Stimulated activated CD4-positive, alpha-beta T cell treated with anti-CD3 and anti-CD28 coated beads, TNF-alpha, amount 100 ng/mL, for 1 hour (primary cell): ENCODE measurements at places on chromosomes 2 and 18.

DNA sequence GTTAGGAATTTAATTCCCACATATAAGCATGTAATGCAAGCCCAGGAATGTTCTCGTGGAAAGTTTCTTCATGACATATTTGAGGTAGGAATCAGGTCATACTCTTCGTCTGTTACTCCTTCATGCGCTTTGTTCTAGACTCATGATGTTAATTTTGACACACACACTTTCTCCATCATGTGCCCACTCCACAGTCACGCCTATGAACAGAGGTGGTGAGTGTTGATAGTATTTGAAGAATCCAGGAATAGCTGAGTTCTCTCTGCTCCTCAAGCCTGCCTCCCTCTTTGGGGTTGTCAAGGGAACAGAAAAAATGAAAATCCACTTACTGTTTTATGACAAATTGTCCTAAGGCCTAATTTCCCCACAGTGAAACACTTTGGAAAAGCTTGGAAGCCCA, 117.3 kb upstream of the SERPINE2 start:
- DNase-seq: no peak

DNA sequence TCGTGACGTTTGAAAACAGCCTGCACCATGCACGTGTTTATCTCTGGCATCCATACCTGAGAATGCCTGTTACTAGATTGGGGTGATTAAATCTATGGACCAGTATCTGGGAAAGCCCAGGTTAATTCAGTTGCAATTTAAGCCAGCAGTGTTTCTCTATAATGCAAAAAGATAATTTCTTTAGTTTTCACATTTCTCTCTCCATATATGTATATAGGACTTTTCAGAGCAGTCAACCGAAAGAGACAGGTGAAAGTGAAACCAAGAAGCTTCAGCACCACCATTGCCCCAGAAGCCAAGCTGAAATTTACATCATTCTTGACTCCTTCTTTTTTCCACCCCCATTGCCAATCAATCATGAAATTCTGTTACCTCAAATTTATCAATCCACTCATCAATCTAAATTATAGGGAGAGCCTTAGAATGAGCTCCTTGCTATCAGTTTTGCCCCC, 2.7 kb upstream of the LRP2 start:
- DNase-seq: no peak

DNA sequence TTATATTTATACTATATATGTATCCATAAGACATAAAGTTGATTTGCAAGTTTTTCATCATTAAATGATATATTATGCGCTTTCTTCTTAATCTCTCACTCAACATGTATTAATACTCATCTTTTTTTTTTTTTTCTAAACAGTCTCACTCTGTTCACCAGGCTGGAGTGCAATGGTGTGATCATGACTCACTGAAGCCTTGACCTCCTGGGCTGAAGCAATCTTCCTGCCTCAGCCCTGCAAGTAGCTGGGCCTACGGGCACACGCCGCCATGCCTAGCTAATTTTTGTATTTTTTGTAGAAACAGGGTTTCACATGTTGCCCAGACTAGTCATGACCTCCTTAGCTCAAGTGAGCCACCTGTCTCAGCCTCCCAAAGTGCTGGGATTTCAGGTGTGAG, 51.4 kb upstream of the MAP4K3 start:
- no peak for DNase-seq

GRCh38 chr18:31603315-31603714, 11.6 kb downstream of the TTR start:
- no peak for DNase-seq

- no peak for DNase-seq
Measured at GRCh38 chr2:186757009-186757408, 63.1 kb downstream of the FAM171B start.

DNA sequence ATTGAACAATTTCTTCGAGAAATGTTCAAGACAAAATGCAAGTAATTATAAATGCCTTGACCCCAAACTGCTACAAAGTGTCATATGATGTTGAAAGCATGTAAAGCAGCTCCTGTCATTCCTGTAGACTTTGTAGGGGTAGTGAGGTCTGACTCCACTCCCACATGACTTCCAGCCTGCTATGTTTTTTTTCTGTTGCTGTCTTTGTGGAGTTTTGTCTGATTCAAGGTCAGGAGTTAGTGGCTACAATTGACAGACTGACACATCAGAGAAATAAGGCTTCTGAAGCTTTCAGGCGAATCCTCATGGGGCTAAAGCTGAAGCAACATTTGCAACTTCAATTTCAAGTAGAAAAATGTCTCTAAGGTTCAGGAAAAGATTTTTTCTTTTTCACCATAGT, 63.9 kb upstream of the CCDC195 start:
- DNase-seq: no peak

DNA sequence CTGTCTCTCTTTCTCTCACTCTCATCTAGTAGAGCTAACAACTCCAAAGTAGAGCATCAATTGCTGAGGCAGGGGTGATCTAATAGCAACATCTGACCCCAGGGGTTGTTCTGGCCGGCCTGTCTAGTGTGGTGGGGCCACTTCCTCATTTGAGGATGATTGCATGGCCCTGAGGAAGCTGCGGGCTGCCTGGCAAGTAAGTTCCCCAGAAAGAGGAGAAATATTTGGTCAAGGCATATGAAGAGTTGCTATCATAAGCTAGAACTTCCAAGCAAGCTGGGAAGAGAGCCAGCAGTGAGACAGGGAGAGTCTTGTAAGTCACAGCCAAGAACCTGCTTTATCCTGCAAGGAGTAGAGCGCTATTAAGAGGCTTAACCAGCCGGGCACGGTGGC, 50.8 kb upstream of the TMEM87B start:
- no peak for DNase-seq

DNA sequence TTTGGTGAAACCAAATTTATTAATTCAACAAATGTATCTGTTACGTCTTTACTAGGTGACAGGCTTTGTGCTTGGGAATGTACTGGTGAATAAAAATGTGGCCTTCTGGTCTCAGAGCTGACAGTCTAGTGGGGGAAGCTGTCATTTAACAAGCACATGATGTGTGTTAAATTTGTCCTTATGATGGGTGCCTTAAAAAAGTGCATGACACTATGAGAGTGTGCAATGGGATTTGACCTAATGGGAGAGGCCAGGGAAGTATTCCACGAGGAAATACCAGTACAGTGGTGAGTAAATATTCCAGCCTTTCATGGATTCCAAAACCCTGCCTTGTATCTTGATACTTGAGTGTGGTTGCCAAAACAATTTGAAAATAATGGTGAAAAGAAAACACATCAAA, 308.9 kb downstream of the PLCL1 start:
- no peak for DNase-seq

GRCh38 chr2:60432035-60432601, 121.3 kb downstream of the BCL11A start:
- no peak for DNase-seq

GRCh38 chr2:18837240-18837639, 247.9 kb upstream of the NT5C1B start:
- no peak for DNase-seq

DNA sequence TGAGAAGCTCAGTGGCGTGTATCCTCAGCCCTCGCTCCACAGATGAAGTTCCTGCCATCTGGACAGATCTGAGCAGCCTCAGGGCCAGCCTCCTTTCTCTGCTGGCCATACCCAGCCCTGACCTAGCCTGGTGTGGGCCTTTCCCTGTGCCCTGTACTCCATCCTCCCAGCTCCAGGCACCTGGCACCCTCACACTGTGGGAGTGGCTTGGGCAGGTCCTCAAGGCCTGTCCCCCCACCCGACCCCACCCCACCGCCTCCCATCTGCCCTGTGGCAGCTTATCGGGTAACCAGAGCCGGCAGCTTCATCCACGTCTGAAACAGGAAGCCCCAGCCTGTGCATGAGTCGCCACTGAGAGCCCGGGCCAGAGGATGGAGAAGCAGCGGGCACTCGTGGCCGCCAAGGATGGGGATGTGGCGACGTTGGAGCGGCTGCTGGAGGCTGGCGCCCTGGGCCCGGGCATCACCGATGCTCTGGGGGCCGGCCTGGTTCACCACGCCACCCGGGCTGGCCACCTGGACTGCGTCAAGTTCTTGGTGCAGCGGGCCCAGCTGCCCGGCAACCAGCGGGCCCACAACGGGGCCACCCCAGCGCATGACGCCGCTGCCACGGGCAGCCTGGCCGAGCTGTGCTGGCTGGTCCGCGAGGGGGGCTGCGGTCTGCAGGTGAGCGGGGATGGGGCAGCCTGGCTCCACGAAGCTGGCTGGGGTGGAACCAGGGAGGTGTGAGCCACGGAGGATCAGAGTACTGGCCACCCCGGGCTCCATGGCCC, at the start of gene ESPNL:
Gene ESPNL, plus strand, starts transcription at position 292 of the 772 bp plus-strand sequence. Its CDS starts 80 bp downstream, at position 372.
- DNase-seq: no peak

- DNase-seq: no peak
Measured at GRCh38 chr2:240390091-240391073, 45.1 kb upstream of the GPC1 start.

- no peak for DNase-seq
Measured at GRCh38 chr2:21501376-21502027, 377.7 kb downstream of the TDRD15 start.

GRCh38 chr2:206408323-206409320, 34.7 kb upstream of the ADAM23 start:
- no peak for DNase-seq

GRCh38 chr18:45856531-45856930, 31.1 kb downstream of the SIGLEC15 start:
- DNase-seq: no peak

DNA sequence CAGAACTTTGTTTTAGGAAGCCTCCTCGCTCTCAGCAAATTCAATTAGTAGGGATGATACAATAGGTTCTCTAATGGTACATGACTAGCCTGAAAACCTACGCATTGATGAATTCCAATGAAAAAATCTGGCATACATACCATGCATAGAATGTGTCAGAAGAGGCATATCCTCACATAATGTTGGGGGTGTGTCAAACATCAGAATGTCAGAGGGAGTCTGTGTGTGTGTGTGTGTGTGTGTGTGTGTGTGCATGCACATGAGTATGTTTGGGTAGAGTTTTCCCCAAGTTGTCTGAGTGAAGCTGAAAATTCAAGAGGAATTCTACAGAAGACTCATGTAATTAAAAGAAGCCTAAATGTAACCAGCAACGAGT, 78.5 kb downstream of the FIGN start:
- DNase-seq: no peak

DNA sequence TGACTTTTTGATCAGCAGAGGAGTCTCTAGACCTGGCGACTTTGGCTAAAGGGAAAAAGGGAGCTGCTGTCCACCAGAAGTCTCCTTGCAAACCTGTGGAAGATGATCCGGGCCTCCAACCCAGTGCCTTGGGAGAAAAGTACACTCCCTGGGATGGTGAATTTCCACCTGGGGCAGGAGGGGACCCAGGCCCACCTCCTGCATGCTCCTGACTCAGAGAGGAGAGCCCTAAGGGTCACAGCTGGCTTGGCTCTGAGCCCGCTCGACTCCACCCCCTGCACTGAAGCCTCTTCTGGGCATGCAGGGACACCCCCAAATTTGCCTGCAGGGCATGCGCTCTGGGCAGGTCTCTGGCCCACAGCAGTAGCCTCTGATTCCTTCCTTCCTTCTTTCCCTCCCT, 66.5 kb downstream of the PDCL3 start:
- DNase-seq: no peak

DNA sequence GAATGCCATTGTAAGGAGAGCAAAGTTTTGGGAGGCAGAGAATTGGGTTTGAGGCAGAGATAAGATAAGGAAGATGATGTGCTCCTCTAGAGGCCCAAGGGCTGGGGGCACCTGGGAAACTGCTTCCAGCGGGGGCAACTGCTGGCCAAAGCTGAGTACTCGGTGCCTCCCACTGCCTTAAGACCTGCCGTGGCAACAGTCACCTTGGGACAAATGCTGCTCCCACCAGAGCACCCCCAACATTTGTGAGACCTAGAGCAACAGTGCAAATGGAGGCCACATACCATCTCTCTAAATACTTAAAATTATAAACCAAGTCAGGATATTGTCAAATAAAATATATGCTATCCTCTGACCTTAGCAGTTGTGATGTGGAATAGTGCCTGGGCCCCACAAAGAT, 127.1 kb downstream of the CAPN13 start:
- DNase-seq: no peak

- no peak for DNase-seq
Measured at GRCh38 chr2:80687524-80687923, 383.0 kb upstream of the LRRTM1 start.

DNA sequence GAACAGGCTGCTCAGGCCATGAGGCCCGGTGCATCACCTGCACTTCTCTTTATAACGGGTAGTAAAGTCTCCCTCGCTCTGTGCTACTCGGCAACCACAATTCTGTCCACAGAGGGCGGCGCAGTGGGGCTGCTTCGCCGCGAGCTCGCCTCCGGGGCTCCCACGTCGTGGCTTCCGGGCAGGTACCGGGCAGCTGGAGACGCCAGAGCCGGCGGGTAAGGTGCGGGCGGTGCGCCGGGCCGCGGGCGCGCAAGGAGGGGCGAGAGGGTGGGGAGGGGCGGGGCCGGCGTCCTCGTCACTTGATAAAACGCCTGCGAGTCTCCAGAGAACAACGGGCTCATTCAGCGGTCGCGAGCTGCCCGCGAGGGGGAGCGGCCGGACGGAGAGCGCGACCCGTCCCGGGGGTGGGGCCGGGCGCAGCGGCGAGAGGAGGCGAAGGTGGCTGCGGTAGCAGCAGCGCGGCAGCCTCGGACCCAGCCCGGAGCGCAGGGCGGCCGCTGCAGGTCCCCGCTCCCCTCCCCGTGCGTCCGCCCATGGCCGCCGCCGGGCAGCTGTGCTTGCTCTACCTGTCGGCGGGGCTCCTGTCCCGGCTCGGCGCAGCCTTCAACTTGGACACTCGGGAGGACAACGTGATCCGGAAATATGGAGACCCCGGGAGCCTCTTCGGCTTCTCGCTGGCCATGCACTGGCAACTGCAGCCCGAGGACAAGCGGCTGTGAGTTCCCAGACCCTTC, at the start of gene ITGA6:
Gene ITGA6, plus strand, starts transcription at position 331 of the 734 bp plus-strand sequence.
- DNase-seq: peak; percentile 52
